Fibroblast of the aortic adventitia (primary cell): ENCODE measurements at places on chromosomes 7 and 10.

- peak; percentile 75 for DNase-seq
Observed at GRCh38 chr10:100518761-100519241, 860 bp downstream of the SEC31B start.

DNA sequence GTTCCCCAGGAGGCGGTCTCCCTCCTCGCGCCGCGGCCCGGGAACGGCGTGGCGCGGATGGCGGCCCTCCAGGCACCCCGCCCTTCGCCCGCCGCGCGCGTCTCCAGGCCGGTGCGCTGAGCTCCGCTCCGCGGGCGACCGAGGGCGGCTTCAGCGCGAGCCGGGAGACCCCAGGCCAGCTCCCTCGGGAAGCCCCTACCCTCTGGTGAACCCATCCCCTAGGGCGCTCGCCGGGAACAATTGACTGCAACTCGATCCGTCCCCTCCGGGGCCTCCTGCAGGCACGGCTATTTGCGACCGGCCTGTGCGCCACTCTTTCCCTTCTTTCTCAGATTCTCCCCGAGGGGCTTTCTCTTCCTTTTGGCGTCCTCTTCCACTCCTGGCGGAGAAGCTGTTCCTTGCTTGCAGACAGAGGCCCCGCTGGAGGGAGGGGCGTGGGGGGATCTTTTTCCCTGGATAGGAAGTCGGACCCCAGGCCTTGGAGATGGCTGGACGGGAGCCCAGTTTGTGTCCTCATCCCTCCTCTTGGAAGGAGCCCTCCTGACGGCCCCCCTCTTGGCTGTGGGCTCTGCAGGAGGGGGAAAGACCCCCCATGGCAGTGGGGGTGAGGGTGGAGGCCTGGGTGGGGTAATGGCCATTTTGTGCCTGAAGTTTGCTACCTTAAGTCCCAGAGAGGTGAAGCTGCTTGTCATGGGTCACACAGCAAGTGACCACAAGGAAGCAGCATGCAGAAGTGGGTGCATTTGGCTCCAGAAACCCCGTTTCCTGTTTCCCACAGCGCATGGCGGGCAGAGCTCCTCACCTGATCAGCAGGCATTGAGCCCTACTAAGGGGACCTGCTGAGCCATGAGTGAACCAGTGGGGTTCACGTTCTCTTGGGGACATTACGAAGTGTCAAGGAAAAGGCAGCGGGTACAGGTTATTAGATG lies 171.2 kb upstream of the TNRC18 start:
- no peak for DNase-seq

DNA sequence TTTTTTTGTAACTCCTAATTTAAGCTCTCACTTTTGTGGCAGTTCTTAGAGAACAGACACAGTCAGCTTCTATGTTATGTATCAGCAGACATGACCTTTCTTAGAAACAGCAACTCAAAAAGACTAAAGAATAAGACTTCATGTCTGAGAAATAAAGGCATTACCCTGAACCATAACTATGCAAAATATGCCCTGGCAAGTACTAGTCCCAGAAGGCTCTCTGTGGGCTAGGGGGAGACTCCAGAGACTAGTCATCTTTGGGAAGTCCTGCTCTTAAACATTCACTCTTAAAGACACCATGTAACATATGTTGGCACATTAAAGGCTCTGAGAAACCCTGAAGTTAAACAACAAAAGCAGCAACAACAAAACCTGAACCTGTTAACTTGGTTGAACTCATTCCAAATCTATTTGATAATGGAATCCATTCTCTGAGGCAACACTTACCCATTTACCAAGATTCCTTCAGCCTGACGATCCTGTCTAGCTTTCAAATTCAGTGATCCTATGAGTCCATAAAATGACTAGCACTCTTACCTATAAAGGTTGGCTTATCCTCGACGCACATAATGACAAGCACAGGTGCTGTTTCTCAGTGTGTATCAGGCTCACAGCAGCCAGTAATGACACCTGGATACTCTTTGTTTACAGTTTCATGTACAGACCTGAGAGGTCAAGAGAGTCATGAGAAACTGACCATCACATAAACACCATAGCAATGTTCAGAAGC lies 62.3 kb downstream of the OSBPL3 start:
- peak; percentile 89 for DNase-seq

DNA sequence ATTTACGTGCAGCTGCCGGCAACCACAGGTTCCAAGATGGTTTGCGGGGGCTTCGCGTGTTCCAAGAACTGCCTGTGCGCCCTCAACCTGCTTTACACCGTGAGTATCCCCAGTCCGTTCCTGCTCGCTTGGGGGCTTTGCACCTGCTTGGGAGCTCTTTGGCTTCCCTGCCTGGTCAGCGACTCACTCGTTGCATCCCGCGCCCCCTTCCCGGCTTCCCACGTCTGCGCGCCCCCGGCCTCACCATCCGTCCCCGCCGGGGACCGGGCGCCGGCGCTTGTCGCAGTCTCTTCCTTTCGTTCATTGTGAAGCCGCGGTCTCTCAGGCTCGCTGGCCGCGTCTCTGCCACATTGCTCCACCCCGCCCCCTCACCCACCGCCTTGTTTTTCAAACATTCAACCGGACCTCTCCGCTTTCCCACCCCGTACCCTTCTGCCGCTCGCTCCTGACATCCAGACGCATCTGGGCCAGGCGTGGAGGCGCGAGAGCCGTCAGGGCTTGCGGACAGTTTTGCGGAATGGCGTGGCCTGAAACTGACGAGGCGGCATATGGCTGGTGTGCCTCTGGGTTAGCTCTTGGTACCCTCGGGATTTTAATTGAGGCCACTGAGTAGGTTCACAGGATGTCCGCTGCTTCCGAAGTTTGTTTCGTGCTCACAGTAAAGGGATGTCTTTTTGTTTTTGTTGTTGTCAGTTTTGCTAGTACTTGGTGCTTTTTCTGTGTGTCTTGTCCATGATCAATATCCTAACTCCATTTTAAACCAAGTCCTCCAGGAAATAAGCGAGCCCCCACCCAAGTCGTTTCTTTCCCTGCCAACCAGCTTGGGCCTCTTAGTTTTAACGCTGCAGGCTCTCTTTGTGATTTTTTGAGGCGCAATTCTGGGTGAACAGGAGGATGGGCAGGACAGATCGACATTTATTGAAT lies 639 bp downstream of the TSPAN13 start:
- DNase-seq, result no peak

DNA sequence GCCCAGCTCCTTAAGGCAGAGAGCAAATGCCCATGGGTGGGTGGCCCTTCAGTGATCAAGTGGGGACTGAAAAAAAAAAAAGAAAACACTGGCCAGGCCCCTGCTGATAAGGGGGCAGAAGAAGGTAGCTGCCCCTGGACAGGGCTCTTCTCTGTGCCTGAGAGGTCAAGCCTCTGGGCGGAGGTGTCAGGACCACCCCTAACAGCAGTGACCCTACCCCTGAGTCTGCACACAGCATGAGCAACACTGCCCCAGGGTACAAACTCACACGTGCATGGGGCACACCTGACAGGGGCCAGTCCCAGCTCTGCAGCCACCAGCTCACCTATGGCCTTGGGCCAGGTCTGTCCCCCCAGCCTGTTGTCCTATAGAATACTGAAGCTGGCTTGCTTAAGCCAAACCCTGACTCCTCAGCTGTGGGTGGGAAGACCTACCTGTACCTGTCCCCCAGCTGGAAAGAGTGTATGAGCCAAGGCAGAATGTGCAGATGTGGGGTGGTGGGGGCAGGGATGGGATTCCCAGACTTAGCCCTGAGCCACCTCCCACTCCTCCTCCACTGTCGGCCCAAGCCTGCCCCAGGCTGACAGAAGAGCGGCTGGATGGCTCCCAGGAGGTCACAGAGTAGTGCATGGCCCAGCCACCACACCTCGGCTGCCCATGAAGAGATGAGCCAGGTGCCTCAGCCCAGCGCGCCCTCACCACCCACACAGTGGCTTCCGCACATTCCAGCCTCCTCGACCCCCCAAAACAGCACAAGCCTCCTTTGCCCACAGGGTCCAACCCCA lies 23.7 kb downstream of the KCNH2 start:
- DNase-seq, result no peak

GRCh38 chr7:76269895-76270294 lies 32.6 kb upstream of the HSPB1 start:
- DNase-seq, result peak; percentile 16

GRCh38 chr10:12728494-12728893 lies 273.0 kb downstream of the CCDC3 start:
- DNase-seq, result no peak
